ENCODE measurements at places on chromosomes 7 and 10. TPM values are rescaled to one million over a fixed set of nuclear protein-coding genes. Genes with fewer than 3 reads are reported as not detected.

Gene PDE1C
- total RNA-seq, result 53.9 TPM

Gene MACC1
- 0.12 TPM for total RNA-seq

Gene RAPGEF5
- 1.7 TPM for total RNA-seq

Gene TFR2
- total RNA-seq, result under 0.01 TPM

Gene LLCFC1
- total RNA-seq, result not detected

Gene HKDC1
- total RNA-seq, result 0.35 TPM

Gene JCAD
- total RNA-seq, result 2.2 TPM

Gene PDCD4
- 43.7 TPM for total RNA-seq

Gene AGMO
- 0.35 TPM for total RNA-seq

Gene IL15RA
- 5.5 TPM for total RNA-seq

Gene MSMB
- not detected for total RNA-seq

Gene SCART1
- total RNA-seq, result 2.7 TPM

Gene CYP3A7
- not detected for total RNA-seq

Gene SLK
- total RNA-seq, result 20.7 TPM

Gene ZNF783
- 9.3 TPM for total RNA-seq

Gene CTAGE4
- total RNA-seq, result 0.35 TPM
